Liver (tissue), 10 donors: ENCODE measurements at places on chromosomes 3 and 15. TPM values are rescaled to one million over a fixed set of nuclear protein-coding genes. Genes with fewer than 3 reads are reported as not detected.

GRCh38 chr15:90063770-90064247, 38.5 kb downstream of the IDH2 start:
- no peaks in the 10 kb centered on the region for H3K27me3 ChIP-seq
- DNase-seq = no peak
- peaks cover 2% of the 10 kb centered on the region for H3K36me3 ChIP-seq
- peak overlapping the region; percentile 79 for H3K27ac ChIP-seq
- H3K4me1 ChIP-seq = peaks cover 2% of the 10 kb centered on the region

GRCh38 chr3:99644746-99645145, 6.4 kb downstream of the COL8A1 start:
- no peaks in the 10 kb centered on the region for H3K4me1 ChIP-seq
- H3K4me3 ChIP-seq = no peak overlapping the region
- no peak overlapping the region for H3K27ac ChIP-seq
- no peak for DNase-seq
- no peaks in the 10 kb centered on the region for H3K27me3 ChIP-seq

DNA sequence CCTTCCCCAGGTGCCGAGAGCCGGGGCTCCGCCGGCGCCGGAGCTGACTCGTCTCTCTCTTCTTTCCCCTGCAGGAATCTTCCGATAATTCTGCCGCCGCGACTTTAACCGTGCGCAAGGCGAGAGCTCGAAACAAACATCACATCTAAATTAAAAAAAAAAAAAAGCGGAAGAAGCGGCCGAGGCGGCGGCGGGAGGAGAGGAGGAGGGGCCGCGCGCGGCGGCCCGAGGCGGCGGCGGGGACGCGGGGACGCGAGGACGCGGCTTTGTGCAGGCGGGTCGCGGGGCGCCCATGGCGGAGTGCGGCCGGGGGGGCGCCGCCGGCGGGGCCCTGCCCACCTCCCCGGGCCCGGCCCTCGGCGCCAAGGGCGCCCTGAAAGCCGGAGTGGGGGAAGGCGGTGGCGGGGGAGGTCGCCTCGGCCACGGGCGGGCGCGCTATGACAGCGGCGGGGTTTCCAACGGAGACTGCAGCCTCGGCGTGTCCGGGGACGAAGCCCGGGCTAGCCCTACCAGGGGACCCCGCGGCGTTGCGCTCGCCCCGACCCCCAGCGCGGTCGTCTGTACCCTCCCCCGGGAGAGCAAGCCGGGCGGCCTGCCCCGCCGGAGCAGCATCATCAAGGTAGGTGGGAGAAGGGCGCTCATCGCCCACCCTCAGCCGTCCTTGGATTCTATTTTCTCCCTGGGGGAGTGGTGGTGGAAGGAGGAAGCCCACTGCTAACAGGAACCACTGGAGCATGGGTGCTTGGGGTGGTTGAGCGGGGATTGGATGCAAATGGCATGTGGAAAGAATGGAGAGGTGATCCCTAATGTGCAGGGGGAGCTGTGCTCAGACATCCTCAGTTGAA, at the start of gene PLCL2:
PLCL2 (plus strand) TSS at position 208 of the 845 bp plus-strand sequence; CDS start at position 293, 85 bp downstream.
- peaks cover 38% of the 10 kb centered on the region for H3K4me1 ChIP-seq
- peak; percentile 57 for DNase-seq
- no peaks in the 10 kb centered on the region for H3K27me3 ChIP-seq
- H3K27ac ChIP-seq = peak within 1 kb of the TSS; percentile 92
- H3K4me3 ChIP-seq = peak within 1 kb of the TSS; percentile 96
- no peaks in the 10 kb centered on the region for H3K36me3 ChIP-seq

- H3K27ac ChIP-seq = no peak overlapping the region
- no peaks in the 10 kb centered on the region for H3K4me1 ChIP-seq
- H3K36me3 ChIP-seq = no peaks in the 10 kb centered on the region
- no peak for DNase-seq
Observed at GRCh38 chr3:27930052-27930602, 208.0 kb upstream of the EOMES start.

- H3K4me1 ChIP-seq = no peaks in the 10 kb centered on the region
- H3K27ac ChIP-seq = no peak overlapping the region
- H3K36me3 ChIP-seq = no peaks in the 10 kb centered on the region
- H3K27me3 ChIP-seq = peaks cover 4% of the 10 kb centered on the region
- H3K4me3 ChIP-seq = no peak overlapping the region
Observed at GRCh38 chr15:38187630-38188313, 64.9 kb upstream of the SPRED1 start.

GRCh38 chr3:191170097-191170496, 28.9 kb upstream of the OSTN start:
- DNase-seq = no peak
- H3K27me3 ChIP-seq = no peaks in the 10 kb centered on the region
- H3K36me3 ChIP-seq = no peaks in the 10 kb centered on the region
- H3K27ac ChIP-seq = no peak overlapping the region
- no peaks in the 10 kb centered on the region for H3K4me1 ChIP-seq

GRCh38 chr15:67784090-67784781, 41.1 kb upstream of the SKOR1 start:
- H3K36me3 ChIP-seq = no peaks in the 10 kb centered on the region
- H3K27ac ChIP-seq = no peak overlapping the region

GRCh38 chr3:101876142-101876541, 26.8 kb downstream of the NFKBIZ start:
- no peaks in the 10 kb centered on the region for H3K27me3 ChIP-seq
- H3K4me3 ChIP-seq = no peak overlapping the region
- no peak for DNase-seq
- H3K27ac ChIP-seq = no peak overlapping the region
- peaks cover 12% of the 10 kb centered on the region for H3K4me1 ChIP-seq
- no peaks in the 10 kb centered on the region for H3K36me3 ChIP-seq

- H3K27me3 ChIP-seq = no peaks in the 10 kb centered on the region
- H3K4me3 ChIP-seq = no peak overlapping the region
- peaks cover 34% of the 10 kb centered on the region for H3K36me3 ChIP-seq
- H3K27ac ChIP-seq = no peak overlapping the region
Observed at GRCh38 chr3:128805772-128806171, 73.6 kb upstream of the ACAD9 start.

DNA sequence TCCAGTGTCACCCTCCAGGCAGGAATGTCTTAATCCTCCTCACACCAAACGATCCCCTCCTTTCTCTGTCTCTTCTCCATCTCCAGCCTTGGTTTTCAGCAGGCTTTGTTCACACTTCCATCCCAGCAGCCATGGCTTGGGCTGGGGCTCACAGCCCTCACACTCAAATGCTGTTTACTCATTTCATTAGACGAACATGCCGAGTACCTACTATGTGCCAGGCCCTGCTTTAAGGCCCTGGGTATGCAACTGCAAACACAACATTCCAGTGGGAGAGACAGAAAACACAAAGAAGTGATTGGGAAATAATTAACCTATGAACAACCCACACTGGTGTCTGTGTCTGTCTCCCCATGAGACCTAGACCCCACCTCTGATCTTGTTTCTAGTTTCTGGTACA, 43.9 kb downstream of the LYZL4 start:
- H3K4me1 ChIP-seq = no peaks in the 10 kb centered on the region
- no peak for DNase-seq
- no peaks in the 10 kb centered on the region for H3K36me3 ChIP-seq
- H3K27me3 ChIP-seq = no peaks in the 10 kb centered on the region
- no peak overlapping the region for H3K4me3 ChIP-seq

STRIT1 gene
- not detected for total RNA-seq

RPL35A gene
- 121 TPM for total RNA-seq

OR5H2 gene
- total RNA-seq = 0.09 TPM
